Activated CD8-positive, alpha-beta memory T cell treated with anti-CD3 and anti-CD28 coated beads for 1 hour (primary cell): ENCODE measurements at places on chromosomes 5 and 9.

GRCh38 chr5:135193213-135194125, 159.4 kb upstream of the PITX1 start:
- no peak for DNase-seq

GRCh38 chr5:85334-85995, 6.5 kb upstream of the PLEKHG4B start:
- no peak for DNase-seq

GRCh38 chr9:85942913-85943709, 2.2 kb downstream of the NAA35 start:
- DNase-seq: no peak

GRCh38 chr9:87648606-87649005, 77.3 kb upstream of the CTSL start:
- DNase-seq: no peak

GRCh38 chr5:56168066-56168478, 65.1 kb downstream of the ANKRD55 start:
- no peak for DNase-seq

DNA sequence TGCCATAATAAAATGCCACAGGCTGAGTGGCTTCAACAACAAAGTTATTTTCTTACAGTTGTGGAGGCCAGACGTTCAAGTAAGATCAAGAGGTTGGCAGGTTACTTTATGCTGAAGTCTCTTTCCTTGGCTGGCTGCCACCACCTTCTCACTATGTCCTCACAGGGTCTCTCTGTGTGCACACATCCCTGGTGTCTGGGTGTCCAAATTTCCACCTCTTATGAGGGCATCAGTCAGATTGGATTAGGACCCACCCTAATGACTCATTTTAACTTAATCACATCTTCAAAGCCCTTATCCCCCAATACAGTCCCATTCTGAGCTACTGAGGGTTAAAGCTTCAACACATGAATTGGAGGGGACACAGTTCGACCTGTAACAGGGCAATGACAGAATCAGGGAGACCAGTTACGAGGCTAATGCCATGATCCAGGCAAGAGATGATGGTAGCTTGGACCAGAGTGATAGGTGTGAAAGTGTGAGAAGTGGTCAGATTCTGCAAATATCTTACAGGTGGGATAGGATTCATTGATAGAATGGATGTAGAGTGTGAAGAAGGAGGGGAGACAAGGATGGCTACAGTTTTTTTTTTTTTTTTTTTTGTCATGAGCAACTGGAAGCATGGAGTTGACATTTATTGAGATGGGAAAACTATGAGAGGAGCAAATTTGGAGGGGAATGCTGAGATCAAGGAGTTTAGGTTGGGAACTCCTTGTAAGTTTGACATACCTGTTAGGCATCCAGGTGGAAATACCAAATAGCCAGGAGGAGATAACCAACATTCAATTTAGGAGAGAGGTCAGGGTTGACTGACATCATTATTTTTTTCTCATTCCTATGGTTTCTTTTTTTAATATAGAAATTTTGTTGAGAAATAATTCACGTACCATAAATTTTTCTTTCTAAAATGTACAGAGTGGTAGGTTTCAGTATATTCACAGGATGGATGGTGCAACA, 39.6 kb upstream of the FGF1 start:
- no peak for DNase-seq

GRCh38 chr5:170466988-170467707, 36.7 kb upstream of the KCNIP1 start:
- DNase-seq: no peak

DNA sequence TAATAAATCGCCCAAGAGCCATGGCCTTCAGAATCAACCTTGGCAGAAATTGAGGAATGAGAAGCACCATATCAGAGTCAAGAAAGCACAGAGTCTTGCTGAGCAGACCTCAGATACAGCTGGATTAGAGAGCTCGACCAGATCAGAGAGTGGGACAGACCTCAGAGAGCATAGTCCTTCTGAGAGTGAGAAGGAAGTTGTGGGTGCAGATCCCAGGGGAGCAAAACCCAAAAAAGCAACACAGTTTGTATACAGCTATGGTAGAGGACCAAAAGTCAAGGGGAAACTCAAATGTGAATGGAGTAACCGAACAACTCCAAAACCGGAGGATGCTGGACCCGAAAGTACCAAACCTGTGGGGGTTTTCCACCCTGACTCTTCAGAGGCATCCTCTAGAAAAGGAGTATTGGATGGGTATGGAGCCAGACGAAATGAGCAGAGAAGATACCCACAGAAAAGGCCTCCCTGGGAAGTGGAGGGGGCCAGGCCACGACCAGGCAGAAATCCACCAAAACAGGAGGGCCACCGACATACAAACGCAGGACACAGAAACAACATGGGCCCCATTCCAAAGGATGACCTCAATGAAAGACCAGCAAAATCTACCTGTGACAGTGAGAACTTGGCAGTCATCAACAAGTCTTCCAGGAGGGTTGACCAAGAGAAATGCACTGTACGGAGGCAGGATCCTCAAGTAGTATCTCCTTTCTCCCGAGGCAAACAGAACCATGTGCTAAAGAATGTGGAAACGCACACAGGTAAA, 4.5 kb downstream of the NFX1 start:
- no peak for DNase-seq

- DNase-seq: no peak
These were observed 52.5 kb downstream of the COL23A1 start for GRCh38 chr5:178537467-178538371.

GRCh38 chr5:23012842-23013241, 159.7 kb upstream of the CDH12 start:
- DNase-seq: no peak

DNA sequence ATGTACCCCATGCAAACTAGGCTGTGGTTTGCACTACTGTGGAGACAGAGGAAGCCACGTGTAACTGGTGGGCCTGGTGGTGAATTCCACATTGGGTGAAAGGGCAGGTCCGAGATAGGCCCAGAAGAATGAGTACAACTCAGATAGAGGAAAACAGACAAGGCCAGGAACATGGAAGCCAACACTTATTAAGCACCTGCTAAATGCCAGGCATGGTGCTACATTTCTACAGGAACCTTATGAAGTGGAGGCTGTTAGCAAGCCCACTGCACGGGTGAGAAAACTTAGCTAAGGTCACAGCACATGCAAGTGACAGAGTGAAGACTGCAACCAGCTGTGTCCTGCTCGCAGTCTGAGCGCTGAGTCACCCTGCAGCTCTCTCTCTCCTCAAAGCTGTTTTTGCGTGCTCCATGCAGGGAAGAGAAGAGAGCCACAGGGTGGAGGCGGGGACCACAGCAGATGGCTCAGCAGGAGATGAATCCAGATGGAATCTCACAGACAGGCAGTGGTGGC, 65.5 kb upstream of the SPTLC1 start:
- no peak for DNase-seq

- no peak for DNase-seq
These were observed 50.0 kb upstream of the KLF4 start for GRCh38 chr9:107539427-107540163.

DNA sequence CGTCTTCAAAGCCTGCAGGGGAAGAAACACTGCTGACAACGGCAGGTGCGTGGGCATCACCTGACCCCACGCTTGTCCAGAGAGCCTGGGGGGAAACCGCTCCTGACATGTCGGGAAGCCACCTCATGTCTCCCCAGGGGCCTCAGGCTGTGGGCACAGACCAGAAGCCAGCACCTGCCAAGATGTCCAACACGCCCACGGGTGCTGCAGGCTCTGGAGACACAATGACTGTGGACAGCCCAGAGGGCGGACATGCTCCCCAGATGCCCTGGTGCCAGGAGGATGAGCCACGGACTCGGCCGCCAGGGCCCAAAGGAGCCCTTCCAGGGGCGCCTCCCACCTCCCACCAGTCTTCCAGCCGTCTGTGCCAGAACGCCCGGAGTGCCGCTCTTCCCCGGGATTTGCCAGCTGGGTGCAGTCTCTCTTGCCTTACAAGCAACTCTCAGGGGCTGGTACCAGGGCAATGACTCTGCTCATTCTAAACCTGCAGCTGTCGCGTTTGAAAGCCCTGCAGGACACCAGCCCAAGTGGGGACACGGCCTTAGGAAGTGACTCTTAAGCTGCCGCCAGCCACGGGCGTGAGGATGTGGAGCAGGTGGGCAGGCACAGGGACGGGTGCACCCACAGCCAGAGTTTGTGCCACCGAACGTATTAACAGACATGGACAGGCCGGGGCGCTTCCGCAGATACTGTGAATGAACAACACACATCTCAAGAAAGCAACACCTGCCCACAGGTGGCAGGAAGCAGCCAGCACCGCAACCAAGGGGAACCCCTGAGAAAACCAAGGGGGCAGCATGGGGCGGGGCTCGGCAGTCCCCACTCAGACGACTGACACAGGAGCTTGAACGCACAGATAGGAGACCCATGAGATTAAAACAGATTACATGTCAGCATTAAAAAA, 6.8 kb upstream of the LHX3 start:
- no peak for DNase-seq
